ENCODE measurements at places on chromosomes 4 and X.

- DNase-seq, result no peak
Measured at GRCh38 chrX:45783002-45783401, 582.3 kb upstream of the DIPK2B start.

DNA sequence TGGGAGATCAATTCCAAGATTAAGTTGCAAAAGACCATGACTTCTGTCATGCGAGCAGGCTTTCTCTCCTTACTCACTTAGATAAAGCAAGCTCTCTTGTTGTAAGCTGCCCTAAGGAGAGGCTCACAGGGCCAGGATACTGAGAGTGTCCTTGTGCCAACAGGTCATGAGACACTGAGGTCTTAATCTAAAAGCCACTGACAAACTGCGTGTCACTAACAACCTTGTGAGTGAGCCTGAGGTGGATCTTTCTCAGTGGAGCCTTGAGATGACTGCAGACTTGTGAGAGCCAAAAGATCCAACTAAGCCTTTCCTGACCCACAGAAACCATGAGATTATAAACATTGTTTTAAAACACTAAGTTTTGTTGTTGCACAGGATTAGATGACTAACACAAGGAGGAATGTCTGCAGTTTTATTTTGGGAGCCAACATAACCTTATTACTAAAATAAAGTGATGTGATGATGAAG, 170.5 kb downstream of the SLC39A8 start:
- DNase-seq, result no peak

DNA sequence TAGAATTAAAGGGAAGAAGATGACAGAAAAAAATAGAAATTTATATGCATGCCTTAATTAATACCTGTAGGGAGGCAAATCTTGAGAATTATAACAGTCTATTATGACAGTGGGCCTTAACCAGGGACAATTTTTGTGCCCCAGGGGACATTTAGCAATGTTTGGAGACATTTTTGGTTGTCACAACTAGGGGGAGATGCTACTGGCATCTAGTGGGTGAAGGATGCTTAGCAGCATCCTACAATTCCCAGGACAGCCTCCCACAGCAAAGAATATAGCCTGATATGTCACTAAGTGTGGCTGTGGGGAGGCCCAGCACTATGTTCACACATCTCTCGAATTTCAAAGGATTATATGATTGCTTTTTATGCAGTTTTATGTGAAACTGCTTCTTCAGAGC, 10.5 kb downstream of the GPR82 start:
- no peak for DNase-seq

- DNase-seq, result peak; percentile 17
Measured at GRCh38 chr4:126604268-126604867, 1028.4 kb upstream of the INTU start.

GRCh38 chr4:77189412-77189811, 32.4 kb downstream of the CCNG2 start:
- DNase-seq, result no peak

- no peak for DNase-seq
Measured at GRCh38 chrX:74372272-74372671, 49.0 kb upstream of the SLC16A2 start.

- DNase-seq, result no peak
Measured at GRCh38 chr4:176981074-176981473, 188.4 kb upstream of the VEGFC start.

GRCh38 chr4:54843106-54843505, 185.3 kb downstream of the KIT start:
- no peak for DNase-seq

DNA sequence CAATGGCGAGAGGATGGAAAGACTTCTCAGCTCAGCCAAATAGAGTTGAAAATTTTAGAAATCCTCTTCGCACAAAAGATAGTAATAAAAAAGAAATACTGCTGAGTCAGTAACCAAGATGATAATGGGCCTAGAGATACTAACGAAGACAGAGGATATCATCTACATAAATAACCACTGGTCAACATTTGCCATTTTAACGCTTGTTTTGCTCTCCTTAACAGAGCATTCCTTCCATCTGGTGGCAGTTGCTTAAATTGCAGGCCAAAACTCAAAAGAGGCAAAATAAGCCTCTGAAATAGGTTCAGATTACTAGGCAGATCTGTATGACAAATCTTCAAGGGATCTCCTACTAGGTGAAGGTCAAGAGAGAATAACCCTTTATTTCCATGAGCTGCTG, 51.7 kb upstream of the MCF2 start:
- no peak for DNase-seq

GRCh38 chr4:188195389-188195985, 56.2 kb downstream of the TRIML1 start:
- DNase-seq, result no peak

DNA sequence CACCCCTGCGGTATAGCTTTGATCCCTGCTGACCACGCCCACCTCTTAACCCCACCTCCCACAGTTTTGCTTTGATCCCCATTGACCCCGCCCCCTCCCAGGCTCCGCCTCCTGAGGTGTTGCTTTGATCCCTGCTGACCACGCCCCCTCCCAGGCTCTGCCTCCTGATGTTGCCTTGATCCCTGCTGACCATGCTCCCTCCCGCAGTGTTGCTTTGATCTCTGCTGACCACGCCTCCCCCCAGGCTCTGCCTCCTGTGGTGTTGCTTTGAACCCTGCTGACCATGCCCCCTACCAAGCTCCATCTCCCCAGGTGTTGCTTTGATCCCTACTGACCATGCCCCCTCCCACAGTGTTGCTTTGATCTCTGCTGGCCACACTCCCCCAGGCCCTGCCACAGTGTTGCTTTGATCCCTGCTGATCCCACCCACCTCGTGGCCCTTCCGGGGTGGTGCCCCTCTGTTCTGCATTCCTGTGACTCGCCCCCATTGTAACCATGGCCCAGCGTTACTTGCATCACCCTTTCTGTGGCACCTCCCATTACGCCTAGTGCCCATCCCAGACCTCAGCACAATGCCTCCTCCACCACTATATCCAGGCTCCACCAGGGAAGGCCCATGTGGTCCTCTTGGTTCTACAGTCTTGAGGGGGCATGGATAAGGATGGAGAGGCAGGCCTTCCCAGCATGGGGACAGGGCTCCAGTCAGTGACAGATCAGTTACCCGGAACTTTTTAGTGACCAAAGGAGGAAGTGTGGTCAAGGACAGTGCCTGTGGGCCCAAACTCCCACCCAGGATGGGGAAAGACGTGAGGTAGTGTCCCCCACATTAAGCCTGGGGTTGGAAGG, 70.8 kb downstream of the ADRA2C start:
- DNase-seq, result no peak

GRCh38 chr4:184215709-184216328, 1.9 kb downstream of the ENPP6 start:
- DNase-seq, result no peak

DNA sequence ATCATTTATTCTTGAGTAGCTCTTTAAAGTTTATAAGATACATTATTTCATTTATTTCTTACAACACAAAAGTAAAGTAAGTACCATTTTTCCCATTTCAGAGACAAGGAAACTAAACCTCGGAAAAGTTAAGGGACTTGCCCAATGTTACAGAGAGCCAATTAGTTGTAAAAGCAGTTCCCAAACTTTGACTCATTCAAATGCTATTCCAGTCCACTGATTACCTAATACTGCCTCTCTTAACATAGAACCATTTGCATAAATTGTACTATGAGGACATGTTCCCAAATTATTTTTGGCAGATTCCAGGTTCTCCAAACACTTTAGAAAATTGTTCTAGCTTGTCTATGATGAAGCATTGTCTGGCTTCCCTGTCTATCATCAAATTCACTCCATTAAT, 45.6 kb upstream of the GRIA3 start:
- no peak for DNase-seq

DNA sequence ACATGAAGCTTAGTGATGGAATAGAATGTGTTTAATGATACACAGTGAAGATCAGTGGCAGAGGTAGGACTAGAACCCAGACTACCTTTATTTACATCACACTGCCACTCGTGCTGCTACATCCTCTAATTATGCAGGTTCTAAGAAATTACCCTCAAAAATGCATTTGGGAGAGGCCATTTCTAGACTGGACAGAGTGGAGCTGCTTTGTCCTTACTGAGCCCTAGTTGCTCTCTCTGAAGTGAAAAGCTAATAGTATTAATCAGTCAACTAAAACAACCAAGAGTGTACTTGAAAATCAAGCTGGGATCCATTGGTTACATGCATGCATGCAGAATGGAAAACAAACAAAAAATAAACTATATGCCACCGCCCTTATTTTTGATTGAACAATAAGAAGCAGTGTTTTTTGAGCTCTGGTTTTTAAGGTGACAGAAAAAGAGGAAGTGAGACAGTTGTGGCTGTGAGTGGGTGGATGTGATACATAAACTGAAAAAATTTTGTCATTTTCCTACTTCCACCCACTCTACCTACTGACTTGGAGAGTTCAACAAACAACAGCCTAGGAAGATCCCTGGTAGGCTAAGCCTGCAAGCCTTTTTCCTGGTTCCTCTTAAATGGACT, 6.8 kb upstream of the VSIG4 start:
- peak; percentile 42 for DNase-seq

- DNase-seq, result peak; percentile 64
Measured at GRCh38 chr4:26197018-26197779, 123.6 kb upstream of the RBPJ start.

- DNase-seq, result no peak
Measured at GRCh38 chr4:35883108-35883507, 361.2 kb downstream of the ARAP2 start.

GRCh38 chr4:165299399-165300060, 27.9 kb upstream of the MSMO1 start:
- DNase-seq, result no peak

GRCh38 chr4:133584714-133585113, 435.6 kb downstream of the PCDH10 start:
- DNase-seq, result no peak

Data from GM13977 (cell line).